ENCODE measurements at places on chromosomes 13 and 19.

DNA sequence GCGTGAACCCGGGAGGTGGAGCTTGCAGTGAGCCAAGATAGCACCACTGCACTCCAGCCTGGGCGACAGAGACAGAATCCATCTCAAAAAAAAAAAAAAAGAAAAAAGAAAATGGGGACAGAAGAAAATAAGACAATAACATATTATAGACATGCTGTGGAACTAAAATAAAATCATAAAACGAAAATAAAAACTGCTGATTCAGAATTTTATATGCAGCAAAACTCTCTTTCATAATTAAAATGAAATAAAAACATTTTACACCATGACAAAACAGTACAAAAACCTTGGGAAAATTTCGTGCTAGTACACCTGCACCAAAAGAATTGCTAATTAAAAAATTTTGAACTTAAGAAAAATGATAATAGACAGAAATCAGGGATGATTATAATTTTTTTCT is 2245.1 kb downstream of the PCDH9 start:
- DNase-seq: no peak

DNA sequence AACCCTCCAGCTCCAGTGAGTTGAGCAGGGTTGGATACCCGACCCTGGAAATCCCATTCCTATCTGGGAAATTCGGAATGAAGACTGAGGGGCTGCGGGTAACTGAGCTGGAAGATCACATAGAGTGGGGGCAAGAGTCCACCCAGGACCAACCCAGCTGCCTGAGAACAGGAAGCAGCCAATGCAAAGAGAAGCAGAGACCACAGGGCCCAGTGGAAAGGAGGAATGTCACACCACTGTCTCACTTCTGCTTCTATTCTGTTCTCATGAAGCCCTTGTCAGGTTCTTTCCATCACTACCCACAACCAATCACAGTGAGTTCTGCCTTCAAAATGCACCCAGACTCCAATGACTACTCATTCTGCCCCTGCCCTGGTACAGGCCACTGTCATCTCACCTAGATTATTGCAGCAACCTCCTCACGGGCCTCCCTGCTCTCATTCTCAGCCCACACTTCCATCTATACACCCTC is 15.3 kb downstream of the DYRK1B start:
- DNase-seq: no peak

GRCh38 chr13:39554371-39554770 is 48.6 kb downstream of the LHFPL6 start:
- no peak for DNase-seq

GRCh38 chr19:38928391-38929001 is 2.1 kb downstream of the SARS2 start:
- no peak for DNase-seq

- DNase-seq: no peak
Observed at GRCh38 chr13:39682788-39683187, 27.3 kb downstream of the COG6 start.

DNA sequence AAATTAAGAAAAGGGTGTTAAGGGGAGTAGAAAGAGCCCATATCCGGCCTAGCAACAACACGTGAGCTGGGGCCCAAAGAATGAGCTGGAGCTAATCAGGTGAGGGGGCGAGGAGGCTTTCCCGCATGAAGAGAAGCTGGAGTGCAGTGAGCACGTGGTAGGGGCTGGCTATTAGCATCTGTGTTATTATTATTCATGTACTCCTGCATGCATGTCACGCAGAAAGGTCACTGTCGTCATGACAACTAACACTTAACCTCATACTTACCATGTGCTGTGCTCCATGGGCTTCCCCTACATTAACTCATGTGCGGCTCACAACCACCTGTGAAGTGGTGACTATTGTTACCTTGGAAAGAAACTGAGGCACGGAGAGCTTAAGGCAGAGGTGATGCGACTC is 227.6 kb upstream of the UBL3 start:
- DNase-seq: no peak

Data from neural crest cell (in vitro differentiated cells).